ENCODE measurements at places on chromosomes 5 and 9.

DNA sequence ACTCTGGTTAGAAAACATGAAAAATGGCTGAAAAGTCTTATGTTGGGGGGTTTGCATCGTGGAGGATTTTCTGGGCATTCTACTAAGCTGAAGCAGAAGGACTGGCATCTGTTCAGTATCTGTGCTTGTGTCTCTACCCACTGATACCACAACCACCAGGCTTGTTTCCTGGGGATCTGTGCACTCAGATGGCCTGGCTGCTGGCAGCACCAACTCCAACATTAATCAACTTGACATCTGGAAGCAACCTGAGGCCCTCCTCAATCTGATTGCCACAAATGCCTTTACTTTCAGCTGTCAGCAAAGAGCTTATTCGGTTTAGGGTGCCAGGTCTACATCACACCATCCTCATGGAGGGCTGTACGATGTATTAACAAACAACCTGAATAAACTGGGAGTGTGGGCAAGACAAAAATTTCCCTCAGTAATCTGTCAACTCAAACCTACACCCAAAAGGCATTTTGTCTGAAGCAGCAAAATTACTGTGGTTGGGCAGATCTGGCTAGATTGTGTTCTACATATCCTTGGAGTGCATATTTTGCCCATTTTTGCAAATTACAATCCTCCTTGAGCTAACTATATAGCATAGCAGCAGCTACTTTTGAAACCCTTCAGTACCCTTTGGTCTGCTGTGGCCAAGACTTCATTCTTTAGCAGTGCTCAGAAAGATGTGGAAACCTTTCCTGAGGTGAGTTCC is 74.6 kb downstream of the FOXD1 start:
- peak; percentile 55 for DNase-seq

- DNase-seq = no peak
Measured at GRCh38 chr5:125176005-125176390, 429.6 kb upstream of the ZNF608 start.

DNA sequence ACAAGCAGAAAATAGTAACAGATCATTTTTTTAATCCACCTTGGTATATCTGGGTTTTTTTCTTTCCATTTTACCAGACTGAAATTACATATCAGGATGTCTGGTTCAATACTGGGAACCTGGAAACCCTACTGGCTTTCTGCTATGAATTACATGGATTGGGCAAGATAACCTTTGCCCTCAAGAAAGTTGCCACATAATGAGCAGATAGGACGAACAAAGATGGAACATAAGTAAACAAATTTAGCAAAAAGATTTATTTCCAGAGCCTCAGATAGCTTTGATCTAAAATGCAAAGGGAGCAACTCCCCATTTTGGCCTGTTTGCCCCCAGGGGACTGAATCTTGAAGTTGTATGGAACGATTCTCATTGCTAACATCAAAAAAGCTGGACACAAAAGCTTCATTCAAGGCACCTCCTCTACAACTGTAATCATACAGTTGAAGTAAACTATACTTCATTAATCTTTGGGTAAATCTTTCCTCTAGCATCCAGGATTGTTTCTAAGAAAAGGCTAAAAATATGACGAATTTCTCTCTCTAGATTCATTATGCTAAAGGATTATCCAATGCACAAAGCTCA is 131.6 kb upstream of the PTGER4 start:
- no peak for DNase-seq

GRCh38 chr5:5787373-5787772 is 364.9 kb downstream of the ICE1 start:
- DNase-seq = no peak
